Stimulated activated effector memory CD8-positive, alpha-beta T cell treated with anti-CD3 and anti-CD28 coated beads, Interleukin-12 subunit alpha, Interleukin-12 subunit beta, amount 100 ng/mL, for 72 hours (primary cell): ENCODE measurements at places on chromosomes 4 and X.

- DNase-seq: no peak
Measured at GRCh38 chr4:88107406-88108107, 50.9 kb downstream of the ABCG2 start.

- peak; percentile 52 for DNase-seq
Measured at GRCh38 chr4:42398171-42398870, 1.0 kb downstream of the SHISA3 start.

- no peak for DNase-seq
Measured at GRCh38 chr4:14908635-14909034, 93.6 kb upstream of the CPEB2 start.

GRCh38 chr4:33091961-33092360, 2371.8 kb downstream of the PCDH7 start:
- DNase-seq: no peak

GRCh38 chr4:1463088-1463926, 57.1 kb upstream of the NKX1-1 start:
- DNase-seq: no peak

- no peak for DNase-seq
Measured at GRCh38 chr4:138716559-138717335, 298.8 kb upstream of the NOCT start.

DNA sequence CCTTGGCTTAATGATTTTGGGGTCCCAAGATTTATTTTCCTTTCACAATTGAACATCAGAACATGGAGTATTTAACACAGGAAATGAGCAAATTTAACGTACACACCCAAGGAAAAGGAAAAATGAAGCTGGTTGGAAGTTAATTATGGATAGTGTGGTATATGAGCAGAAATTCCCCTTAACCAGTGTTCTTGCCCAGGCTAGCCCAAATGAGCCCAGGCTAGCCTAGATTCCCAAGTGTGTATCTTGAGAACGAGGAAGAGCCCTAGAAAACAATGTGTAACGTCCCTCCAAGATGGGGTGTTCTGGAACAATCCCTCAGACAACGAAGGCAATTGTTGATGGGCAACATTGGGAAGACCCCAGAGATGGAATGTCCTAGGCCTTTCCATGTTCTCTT, 33.7 kb downstream of the XG start:
- DNase-seq: no peak

- no peak for DNase-seq
Measured at GRCh38 chr4:105182211-105182610, 35.5 kb downstream of the TET2 start.

- DNase-seq: no peak
Measured at GRCh38 chrX:133580625-133581024, 165.3 kb upstream of the GPC4 start.

DNA sequence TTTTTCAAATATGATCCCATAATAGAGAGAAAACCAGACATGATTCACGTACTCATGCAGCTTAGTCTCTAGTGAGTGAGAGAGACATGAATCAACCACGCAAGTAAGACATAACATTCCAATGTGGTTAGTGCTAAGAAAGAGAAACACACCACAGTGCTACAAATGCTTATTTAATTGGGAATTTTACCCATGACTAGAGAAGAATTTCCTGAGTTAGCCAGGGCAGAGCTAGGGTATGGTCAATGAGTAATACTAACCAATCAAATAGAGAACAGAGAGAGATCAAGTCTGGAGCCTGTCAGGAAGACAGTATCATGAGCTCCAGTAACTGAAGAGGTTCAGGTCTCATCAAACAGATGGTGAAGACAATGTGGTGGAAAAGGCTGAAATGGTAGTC, 495.2 kb downstream of the PDGFC start:
- DNase-seq: no peak

- no peak for DNase-seq
Measured at GRCh38 chr4:53050361-53050774, 188.3 kb downstream of the RASL11B start.

DNA sequence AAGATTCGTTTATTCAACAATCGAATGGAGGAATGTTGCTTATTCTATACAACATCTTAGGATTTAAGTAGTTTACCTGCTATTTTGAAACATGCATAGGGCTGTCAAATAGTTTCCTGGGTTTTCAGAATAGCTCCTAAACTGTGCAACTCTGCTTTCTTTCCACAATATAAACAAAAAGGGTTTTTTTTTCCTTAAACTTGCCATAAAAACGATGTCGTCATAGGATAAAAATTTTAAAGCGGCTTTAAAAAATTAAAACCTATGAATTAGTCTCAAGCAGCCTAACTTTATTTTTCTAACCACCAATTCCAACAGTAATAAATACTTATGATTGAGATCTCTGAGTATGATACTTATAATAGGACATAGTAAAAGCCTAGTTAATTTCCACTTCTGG, 21.6 kb upstream of the STIM2 start:
- DNase-seq: no peak

- DNase-seq: no peak
Measured at GRCh38 chrX:133923548-133923947, 61.8 kb downstream of the GPC3 start.

- no peak for DNase-seq
Measured at GRCh38 chr4:73075832-73076231, 6.3 kb upstream of the COX18 start.

GRCh38 chr4:153799694-153800074, 10.8 kb upstream of the SFRP2 start:
- DNase-seq: no peak

DNA sequence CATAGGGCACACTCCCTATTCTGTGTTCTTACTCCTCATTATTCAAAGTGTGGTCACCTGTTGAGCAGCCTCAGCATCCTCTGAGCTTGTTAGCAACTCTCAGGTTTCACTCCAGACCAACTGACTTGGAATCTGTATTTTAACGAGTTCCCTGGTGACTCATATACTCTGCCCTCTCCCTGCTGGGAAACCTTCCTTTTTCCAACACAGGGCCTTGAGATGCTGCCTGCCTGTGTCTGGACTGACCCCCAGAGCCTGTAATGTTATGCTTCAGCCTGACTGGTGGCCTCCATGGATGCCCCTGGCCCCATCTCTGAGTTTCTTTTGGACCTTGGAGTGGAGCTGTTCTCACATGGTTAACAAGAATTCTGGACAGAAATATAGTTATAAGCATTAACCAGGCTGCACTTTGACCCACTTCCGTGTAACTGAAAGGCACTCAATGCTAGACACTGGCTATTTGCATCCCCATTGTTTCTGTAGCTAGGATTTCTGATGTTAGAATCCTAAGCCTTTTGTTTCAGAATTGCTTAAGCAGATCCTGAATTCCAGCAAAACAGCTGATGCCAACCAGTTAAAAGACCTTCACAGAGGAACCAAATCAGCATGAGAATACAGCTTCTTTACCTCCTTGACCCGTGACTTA, 262.6 kb downstream of the STIM2 start:
- DNase-seq: no peak

GRCh38 chr4:42066402-42066801, 76.1 kb downstream of the SLC30A9 start:
- DNase-seq: no peak

- DNase-seq: no peak
Measured at GRCh38 chrX:139801397-139801813, 93.4 kb upstream of the MCF2 start.

GRCh38 chr4:40564815-40565483, 64.7 kb downstream of the RBM47 start:
- no peak for DNase-seq

- DNase-seq: no peak
Measured at GRCh38 chr4:97493815-97494518, 649.3 kb downstream of the STPG2 start.

DNA sequence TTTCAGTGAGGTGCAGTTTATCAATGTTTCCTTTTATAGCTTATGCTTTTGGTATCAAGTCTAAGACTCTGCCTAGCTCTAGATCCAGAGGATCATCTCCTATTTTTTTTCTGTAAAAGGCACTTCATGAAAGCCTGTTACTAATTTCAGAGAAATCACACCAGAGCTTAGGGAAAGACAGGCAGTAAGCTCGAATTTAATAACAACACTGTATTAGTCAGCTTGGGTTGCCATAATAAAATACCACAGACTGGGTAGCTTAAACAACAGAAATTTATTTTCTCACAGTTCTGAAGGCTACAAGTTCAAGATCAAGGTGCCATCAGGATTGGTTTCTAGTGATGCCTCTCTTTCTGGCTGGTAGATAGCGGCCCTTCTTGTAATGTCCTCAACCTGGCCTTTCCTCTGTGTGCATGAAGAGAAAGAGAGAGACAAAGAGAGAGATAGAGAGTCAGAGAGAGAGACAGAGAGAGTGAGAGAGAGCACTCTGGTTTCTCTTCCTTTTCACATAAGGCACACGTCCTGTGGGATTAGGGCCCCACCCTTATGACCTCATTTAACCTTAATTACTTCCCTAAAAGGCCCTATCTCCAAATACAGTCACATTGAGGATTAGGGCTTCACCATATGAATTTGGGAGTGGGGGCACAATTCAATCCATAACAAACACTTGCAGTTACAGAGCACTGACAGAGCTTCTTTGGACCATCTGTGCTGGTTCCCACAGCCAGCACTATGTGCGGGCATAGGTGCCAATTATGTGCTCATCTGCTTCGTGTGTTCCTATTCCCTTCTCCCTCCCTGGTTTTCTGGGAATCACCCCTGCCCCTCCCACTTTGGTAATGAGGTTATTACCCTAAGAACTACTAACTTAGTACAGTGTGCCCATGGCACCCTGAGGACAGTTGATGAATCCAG, 114.8 kb upstream of the MED14 start:
- no peak for DNase-seq

GRCh38 chr4:186260117-186260503, 5.9 kb upstream of the F11 start:
- no peak for DNase-seq

DNA sequence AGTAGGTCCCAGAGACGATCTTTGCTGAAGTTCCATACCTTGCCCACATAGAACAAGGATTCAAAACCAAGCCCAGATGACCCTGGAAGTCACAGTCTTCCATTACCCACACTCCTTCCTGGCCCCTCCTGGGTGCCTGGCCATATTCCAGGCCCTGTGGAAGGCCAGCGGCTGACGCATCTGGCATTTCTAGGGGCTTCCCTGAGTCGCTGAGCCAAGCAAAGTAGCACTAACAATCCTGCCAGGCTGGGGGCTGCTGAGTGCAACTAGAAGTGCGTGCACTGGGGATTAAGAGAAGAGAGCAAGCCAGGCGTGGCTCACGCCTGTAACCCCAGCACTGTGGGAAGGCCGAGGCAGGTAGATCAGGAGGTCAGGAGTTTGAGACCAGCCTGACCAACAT, 175.2 kb upstream of the CPEB2 start:
- DNase-seq: no peak

- peak; percentile 77 for DNase-seq
Measured at GRCh38 chr4:185210102-185210981, 944 bp downstream of the SNX25 start.

DNA sequence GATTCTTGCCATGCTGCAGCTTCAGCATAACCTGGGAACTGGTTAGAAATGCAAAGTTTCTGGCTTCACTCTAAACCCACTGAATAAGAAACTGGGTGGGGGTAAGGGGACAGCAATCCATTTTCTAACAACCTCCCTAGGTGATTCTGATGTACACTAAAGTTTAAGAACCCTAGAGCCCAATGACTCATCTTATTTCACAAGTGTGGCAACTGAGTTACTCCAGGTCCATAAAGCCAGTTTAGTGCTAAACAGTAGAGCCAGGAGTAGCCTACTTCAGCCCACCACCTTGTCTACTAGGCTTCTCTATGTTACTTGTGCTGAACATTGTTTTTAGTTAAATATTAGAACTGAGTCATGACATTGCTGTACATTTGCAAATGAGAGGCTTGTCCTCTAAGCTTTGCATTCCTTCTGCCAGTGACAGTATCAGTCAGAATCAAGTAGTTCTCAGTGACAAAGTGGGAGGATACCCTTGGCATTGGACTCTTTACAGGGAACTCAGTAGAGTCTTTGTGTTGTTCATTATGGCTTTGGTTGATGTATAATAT, 518.0 kb downstream of the RPA4 start:
- no peak for DNase-seq

- DNase-seq: no peak
Measured at GRCh38 chr4:109959195-109959594, 46.5 kb downstream of the EGF start.

DNA sequence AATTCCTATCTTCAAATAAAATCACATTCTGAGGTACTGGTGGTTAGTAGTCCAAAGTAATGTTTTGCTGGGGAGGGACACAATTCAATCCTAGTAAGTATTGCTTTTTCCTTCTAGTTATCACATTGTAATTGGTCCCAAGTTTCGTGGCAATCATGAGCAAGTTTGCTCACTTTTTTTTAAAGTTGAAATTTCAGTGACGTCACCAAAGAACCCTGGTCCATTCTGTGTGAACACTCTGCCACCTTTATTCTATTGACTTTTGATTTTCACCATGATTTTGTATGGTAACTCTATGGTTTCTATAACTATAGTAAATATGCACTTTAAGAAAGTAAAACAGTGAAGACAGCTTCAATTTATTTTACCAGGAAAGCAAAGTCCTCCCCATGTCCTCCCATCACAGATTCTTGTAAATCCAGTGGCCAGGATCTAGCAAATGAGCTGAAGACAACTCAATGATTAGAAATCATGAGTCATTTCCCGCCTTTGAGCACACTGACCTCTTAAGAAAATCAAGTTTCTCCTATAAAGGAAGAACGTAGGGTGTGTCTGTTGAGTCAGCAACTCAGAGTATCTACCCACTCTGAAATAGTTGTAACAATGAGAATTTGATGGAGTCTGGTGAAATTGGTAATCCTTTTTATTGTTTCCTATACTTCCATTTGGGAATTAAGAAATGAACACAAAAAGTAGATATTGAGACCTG, 1306.6 kb upstream of the PABPC4L start:
- no peak for DNase-seq

DNA sequence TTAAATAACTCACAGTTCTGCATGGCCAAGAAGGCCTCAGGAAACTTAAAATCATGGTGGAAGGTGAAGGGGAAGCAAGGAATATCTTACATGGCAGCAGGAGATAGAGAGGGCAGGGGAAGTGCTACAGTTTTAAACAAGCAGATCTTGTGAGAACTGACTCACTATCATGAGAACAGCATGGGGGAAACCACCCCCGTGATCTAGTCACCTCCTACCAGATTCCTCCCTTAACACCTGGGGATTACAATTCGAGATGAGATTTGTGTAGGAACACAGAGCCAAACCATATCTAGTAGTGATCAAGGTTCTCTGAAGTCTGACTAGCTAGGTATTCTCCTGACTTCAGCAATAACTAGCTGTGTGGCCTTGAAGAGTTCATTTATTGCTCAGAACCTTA, 56.0 kb downstream of the BANK1 start:
- DNase-seq: no peak

- no peak for DNase-seq
Measured at GRCh38 chrX:119759248-119759766, 919 bp downstream of the SOWAHD start.

GRCh38 chrX:23633834-23634580, 33.3 kb upstream of the PRDX4 start:
- no peak for DNase-seq
